ENCODE measurements at places on chromosomes 13 and 19.

- DNase-seq, result no peak
Observed at GRCh38 chr19:30060531-30061222, 118.6 kb downstream of the URI1 start.

GRCh38 chr13:27341616-27342015 lies 71.0 kb downstream of the RASL11A start:
- DNase-seq, result no peak

GRCh38 chr13:85631801-85632200 lies 167.4 kb downstream of the SLITRK6 start:
- no peak for DNase-seq

GRCh38 chr13:35016362-35017112 lies 74.5 kb downstream of the NBEA start:
- DNase-seq, result no peak

GRCh38 chr19:29528350-29528945 lies 2.7 kb downstream of the VSTM2B start:
- DNase-seq, result peak; percentile 87

GRCh38 chr13:75360170-75360569 lies 121.8 kb downstream of the TBC1D4 start:
- DNase-seq, result no peak

GRCh38 chr19:45171211-45171623 lies 6.8 kb downstream of the TRAPPC6A start:
- DNase-seq, result no peak

- DNase-seq, result no peak
Observed at GRCh38 chr19:3220576-3220975, 3.9 kb upstream of the CELF5 start.

GRCh38 chr19:33691736-33692135 lies 70.0 kb downstream of the CHST8 start:
- no peak for DNase-seq

GRCh38 chr13:91701975-91702374 lies 303.6 kb downstream of the GPC5 start:
- DNase-seq, result no peak

DNA sequence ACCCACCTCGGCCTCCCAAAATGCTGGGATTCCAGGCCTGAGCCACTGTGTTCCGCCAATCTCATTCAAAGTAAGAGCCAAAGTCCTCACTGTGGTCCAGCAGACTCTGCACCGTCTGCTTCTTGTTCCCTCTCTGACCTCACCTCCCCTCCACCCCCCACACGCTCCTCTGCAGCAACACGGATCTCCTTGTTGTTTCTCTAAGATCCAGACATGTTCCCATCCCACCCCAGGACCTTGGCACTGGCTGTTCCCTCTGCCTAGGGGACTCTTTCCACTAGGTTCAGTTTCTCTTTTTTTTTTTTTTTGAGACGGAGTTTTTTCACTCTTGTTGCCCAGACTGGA lies 38.4 kb downstream of the LTBP4 start:
- no peak for DNase-seq

DNA sequence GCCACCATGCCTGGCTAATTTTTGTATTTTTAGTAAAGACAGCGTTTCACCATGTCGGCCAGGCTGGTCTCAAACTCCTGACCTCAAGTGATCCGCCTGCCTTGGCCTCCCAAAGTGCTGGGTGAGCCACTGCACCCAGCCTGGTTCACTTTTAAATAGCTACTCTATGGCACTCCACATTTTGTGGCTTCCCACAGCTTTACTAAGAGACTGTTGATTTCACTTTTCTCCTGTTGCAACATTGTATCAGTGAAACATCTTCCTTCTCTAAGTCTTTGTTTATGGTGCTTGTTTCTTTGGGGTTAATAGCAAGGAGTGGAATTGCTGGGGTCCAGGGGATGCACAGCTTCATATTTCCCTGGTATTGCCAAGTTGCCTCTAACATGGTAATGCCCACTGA lies 12.3 kb downstream of the TMEM38A start:
- no peak for DNase-seq

DNA sequence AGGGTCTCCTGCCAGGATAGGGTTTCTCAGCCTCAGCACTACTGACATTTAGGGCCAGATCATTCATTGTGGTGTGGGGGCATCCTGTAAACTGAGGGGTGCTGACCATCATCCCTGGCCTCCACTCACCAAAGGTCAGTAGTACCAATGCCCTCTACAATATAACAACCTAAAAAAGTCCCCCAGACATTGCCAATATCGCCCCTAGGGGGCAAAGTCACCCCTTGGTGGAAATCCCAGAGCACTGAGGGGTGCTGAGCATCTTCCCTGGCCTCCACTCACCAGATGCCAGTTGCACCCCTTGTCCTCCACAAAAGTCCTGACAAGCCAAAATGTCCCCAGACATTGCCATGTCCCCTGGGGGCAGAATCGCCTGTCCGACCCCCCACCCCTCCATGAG lies 21.6 kb downstream of the CPAMD8 start:
- DNase-seq, result no peak

- no peak for DNase-seq
Observed at GRCh38 chr13:41858780-41859179, 102.1 kb downstream of the VWA8 start.

DNA sequence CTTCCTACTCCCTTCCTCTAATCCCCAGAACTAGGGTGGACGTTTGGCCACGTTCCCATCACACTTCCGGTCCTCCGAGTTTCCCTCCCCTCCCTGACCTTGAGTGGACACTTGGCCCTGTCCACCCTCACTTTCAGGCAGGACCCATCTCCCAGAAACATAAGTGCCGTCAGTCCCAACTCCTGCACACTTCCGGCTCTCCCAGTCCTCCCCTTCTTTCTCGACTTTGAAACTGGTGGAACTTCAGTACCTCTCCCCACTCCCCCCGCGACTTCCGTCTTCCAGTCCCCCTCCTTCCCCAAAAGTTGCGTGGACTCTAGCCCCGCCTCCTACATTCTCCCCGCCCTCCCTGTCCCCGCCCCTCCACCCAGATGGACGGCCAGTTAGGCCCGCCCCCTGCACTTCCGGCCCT lies 278 bp upstream of the ZNF274 start:
- peak; percentile 93 for DNase-seq

- no peak for DNase-seq
Observed at GRCh38 chr19:49890349-49891311, 6.1 kb downstream of the IL4I1 start.
